ENCODE measurements at places on chromosomes 12 and 14.

- DNase-seq = no peak
Observed at GRCh38 chr12:114789821-114790220, 105.8 kb upstream of the TBX3 start.

- no peak for DNase-seq
Observed at GRCh38 chr12:2354151-2354991, 301.6 kb downstream of the CACNA1C start.

GRCh38 chr14:56112781-56113180 is 5.4 kb upstream of the PELI2 start:
- no peak for DNase-seq

DNA sequence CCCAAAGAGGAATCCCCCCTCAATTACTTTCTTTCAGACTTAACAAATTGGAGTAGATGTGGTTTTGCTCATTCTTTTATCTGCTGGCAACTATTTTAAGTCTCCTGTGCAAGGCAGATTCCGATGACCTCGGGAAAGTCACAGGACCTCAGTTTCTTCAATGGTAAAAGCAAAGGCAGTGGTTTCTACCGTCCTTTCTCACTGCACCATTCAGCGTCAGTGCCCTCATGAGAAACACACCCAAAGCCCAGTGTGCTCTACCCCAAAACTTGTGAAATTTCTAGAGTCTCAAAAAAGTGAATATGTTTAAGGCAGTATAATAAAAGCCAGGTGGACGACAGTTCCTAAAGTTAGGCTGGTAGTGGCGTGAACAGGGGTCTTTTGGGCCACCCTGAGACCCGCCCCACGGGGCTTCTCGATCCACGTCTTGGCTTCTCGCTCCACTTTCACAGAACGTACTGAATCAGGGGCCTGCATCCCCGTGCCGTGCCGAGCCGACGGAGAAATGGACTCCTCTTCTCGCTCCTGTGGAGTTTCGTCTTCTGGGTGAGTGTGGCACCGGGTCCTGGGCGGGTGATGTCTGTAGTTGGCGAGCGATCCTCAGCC is 1.3 kb upstream of the ARHGAP5 start:
- no peak for DNase-seq

DNA sequence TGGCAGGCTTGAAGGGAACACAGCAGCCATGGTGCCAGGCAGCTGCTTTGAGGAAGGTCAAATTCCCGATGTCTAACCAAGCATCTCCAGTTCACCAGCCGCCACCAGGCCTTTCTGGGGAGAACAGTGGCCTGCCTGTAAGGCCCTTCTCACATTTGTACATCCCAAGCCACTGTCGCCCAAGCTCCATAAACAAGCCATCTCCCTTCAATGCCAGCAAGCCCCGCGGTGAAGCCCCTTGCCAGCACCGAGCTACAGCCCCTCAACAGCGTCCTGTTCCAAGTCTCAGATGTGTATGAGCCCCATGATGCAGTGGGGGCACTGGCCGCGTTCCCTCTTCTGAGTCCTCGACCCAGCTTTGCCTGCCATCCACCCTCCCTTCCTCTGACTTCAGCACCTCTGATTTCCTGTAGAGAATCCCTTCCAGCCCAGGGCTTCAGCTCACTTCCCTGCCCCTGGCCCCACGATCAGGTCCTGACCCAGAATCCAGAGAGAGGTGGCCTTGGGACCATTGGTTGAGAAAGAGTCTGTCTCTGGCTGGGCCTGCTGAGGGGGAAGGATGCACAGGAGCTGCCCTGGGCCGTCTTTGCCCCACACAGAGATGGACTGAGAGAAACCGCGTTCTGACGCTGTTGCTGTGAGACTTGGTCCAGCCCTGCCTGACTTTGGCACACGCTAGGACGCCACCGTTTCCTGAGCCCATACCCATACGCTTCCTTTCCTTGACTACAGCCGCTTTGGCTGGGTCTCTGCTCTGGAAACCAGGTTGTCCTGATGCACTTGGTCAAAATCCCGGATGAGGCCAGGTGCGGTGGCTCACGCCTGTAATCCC is 1.9 kb upstream of the MMP17 start:
- no peak for DNase-seq

- DNase-seq = no peak
Observed at GRCh38 chr12:13979772-13980378, 1.5 kb downstream of the GRIN2B start.

Data from stimulated activated CD4-positive, alpha-beta T cell treated with anti-CD3 and anti-CD28 coated beads, TNF-alpha, amount 100 ng/mL, for 1 hour (primary cell).